ENCODE measurements at places on chromosomes 1 and 21. TPM values are rescaled to one million over a fixed set of nuclear protein-coding genes. Genes with fewer than 3 reads are reported as not detected.

DNA sequence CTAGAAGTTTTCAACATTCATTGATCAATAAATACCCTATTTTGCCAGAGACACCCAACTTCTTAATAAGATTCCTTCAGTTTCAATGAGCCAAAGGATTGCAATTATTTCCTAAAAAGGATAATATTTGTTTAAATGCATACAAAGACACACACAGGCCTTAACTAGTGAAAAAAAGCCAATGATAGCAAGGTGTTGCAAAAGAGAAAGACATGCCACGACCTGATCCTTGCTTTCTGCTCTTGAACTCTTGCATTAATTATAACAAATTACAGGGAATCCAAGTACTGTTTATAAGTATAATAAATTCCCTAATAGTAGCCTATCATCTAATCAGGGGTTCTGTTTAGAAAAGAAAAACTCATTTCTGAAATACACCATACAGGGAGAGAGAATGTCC lies 131.1 kb downstream of the PTPN14 start:
- H3K27me3 ChIP-seq = no peaks in the 10 kb centered on the region
- no peak overlapping the region for H3K4me3 ChIP-seq
- no peaks in the 10 kb centered on the region for H3K36me3 ChIP-seq
- no peak for DNase-seq
- no peak overlapping the region for H3K27ac ChIP-seq

DNA sequence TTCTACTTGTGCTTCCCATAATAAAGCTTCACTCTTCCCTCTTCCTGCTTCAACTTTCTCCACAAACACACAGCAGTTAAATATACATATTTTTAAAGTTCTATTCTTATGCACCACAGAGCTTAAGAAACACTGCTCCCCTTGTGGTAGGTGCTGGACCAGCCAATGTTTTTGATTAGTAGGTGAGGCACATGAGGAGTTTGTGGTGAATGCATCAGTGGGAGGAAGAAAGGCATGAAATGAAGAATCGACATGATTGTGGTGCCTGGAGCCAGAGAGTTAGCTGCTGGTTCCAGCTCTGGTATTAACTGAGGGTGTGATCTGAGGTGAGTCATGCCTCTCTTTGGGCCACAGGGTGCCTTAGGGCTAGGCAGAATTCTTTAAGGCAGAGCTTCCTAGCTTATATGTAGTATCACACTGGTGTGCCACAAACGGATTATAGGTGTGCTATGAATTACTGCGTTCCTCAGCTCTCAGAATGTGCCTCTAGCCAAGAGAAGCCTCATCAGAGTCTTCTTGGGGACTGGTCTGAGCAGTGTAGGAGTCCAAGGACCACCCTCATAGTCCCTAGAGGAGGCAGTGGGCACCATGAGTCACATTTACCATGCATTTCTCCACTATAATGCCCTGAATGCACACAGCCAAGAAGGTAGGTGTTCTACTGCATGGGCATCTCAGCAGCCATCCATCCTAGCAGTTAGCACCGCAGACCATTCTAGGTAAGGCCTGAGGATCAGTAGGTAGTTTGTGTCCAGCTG lies 97.4 kb upstream of the SGIP1 start:
- H3K4me1 ChIP-seq = peaks cover 10% of the 10 kb centered on the region
- no peak for DNase-seq
- H3K27ac ChIP-seq = no peak overlapping the region
- H3K4me3 ChIP-seq = no peak overlapping the region

DNA sequence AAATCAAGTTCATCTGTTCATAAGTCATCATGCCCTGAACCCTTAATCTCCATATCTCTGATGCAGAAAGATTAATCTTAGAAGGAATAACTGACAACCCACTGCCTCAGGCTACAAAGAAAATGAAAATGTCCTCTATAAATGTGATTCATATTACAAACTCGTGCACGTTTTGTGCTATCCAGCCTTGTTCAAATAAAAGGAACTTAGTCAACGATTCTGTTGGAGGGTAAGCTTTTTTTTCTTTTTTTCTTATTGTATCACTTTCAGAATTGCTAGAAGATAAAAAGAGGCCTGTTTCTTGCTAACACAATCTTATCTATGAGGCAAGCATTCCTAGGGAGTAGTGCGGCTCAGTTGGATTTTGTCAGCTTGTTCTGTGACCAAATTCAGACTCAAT lies 228.4 kb downstream of the TM2D1 start:
- no peaks in the 10 kb centered on the region for H3K27me3 ChIP-seq
- no peak overlapping the region for H3K4me3 ChIP-seq
- no peak overlapping the region for H3K27ac ChIP-seq
- no peaks in the 10 kb centered on the region for H3K36me3 ChIP-seq
- H3K4me1 ChIP-seq = no peaks in the 10 kb centered on the region
- DNase-seq = no peak

Gene PLA2G2D
- 8.9 TPM for total RNA-seq

- H3K27me3 ChIP-seq = no peaks in the 10 kb centered on the region
- peaks cover 34% of the 10 kb centered on the region for H3K4me1 ChIP-seq
- peak within 1 kb of the TSS; percentile 100 for H3K4me3 ChIP-seq
- H3K36me3 ChIP-seq = peaks cover 18% of the 10 kb centered on the region
Measured at GRCh38 chr1:6602669-6603237, at the start of gene KLHL21. KLHL21 (minus strand) TSS chr1:6602869; CDS start chr1:6602817, 52 bp downstream.

DNA sequence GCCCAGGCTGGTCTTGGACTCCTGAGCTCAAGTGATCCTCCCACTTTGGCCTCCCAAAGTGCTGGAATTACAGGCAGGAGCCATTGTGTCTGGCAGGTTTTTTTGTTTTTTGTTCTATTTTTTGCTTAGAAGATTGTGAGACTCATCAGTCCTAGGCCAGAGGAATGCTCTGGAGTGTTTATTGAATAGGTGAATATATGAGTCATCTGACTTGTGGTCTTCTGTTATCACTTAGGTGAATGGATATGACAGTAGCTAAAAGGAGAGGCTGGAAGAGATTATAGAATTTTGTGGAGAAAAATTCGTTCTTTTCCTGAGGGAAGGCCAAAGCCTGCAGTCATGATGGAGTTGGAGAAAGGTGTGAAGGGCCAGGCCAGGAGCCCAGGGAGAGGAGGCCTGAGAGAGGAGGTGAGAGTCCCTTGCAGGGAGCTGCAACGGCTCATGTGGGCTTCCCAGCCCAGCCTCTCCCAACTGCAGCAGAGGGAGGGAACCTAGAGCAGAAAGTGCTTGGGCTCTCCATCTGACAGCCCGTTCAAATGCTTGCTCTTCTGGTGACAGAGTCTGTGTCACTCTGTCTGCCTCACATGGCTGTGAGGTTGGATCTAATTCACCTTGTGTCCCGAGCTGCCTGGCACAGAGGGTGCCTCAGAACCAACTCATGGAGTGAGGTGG lies 31.6 kb upstream of the ACOT11 start:
- no peaks in the 10 kb centered on the region for H3K27me3 ChIP-seq
- H3K4me3 ChIP-seq = no peak overlapping the region
- no peaks in the 10 kb centered on the region for H3K36me3 ChIP-seq

DNA sequence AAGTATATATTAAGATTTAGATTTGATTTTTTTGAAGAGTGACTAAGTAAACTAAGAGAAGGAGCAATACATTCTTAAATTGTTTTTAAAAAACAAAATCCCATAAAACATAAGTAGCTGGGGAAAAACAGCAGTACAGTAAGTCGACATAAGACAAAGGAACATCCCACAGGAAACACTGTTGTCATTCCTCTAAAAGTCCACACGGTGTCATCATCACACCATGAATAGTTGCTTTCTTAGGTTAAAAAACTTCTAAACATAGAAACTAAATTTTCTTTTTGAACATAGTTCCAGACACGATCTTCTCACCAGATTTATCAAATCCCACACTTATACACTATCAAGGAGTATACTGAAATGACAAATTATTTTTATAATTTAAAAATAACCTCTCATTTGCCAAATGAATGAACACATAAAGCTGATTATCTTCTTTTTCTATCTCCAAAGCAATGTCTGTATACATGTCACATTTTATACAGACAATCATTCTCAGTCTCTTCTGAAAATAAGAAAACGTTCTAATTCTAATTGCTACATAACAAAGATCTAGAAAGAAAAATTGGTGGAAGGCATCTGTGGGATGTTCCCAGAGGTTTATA lies 15.8 kb downstream of the ODF2L start:
- no peaks in the 10 kb centered on the region for H3K27me3 ChIP-seq
- H3K27ac ChIP-seq = no peak overlapping the region
- H3K36me3 ChIP-seq = no peaks in the 10 kb centered on the region
- DNase-seq = no peak

- H3K27me3 ChIP-seq = no peaks in the 10 kb centered on the region
- H3K4me1 ChIP-seq = no peaks in the 10 kb centered on the region
- no peaks in the 10 kb centered on the region for H3K36me3 ChIP-seq
- no peak overlapping the region for H3K27ac ChIP-seq
Measured at GRCh38 chr21:35940074-35940927, 120.0 kb downstream of the SETD4 start.

- peak overlapping the region; percentile 35 for H3K4me3 ChIP-seq
- no peak for DNase-seq
- peaks cover 81% of the 10 kb centered on the region for H3K27me3 ChIP-seq
- H3K4me1 ChIP-seq = peaks cover 43% of the 10 kb centered on the region
Measured at GRCh38 chr1:156436141-156437036, 64.2 kb downstream of the MEF2D start.

- no peak for DNase-seq
- H3K36me3 ChIP-seq = no peaks in the 10 kb centered on the region
- H3K27me3 ChIP-seq = no peaks in the 10 kb centered on the region
- no peaks in the 10 kb centered on the region for H3K4me1 ChIP-seq
- no peak overlapping the region for H3K27ac ChIP-seq
Measured at GRCh38 chr1:159652506-159652905, 61.9 kb downstream of the CRP start.

GRCh38 chr1:239276051-239276450 lies 110.3 kb upstream of the CHRM3 start:
- H3K27ac ChIP-seq = no peak overlapping the region
- no peaks in the 10 kb centered on the region for H3K36me3 ChIP-seq
- no peak overlapping the region for H3K4me3 ChIP-seq
- H3K4me1 ChIP-seq = no peaks in the 10 kb centered on the region
- DNase-seq = no peak
- H3K27me3 ChIP-seq = no peaks in the 10 kb centered on the region

Gene COL6A2
- total RNA-seq = 198 TPM

DNA sequence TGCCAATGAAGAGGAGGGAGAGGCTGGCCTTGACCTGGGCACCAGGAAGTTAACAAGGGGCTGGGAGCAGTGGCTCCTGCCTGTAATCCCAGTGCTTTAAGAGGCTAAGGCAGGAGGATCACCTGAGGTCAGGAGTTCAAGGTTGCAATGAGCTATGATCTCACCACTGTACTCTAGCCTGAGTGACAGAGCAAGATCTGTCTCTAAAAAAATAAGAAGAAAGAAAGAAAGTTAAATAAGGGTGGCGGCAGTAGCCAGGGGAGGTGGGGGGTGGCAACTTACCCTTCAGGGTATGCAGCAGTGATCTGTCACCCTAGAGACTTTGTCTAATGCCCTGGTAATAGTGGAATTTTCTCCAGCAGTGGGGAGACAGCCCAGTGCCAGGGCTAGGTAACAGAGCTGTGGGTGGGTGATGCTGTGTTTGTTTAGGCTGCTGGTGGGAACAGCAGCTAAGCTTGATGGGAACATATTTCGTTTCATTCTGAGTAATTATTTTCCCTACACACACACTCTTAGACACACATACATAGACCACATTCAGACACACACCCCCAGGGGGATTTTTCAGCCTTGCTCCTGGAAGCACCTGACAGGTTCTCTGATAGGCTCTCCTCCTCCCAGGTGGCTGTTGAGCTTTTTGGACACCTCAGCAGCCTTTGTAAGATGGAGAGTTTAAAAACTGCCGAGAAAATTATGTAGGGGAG lies 11.3 kb upstream of the SYT6 start:
- no peaks in the 10 kb centered on the region for H3K36me3 ChIP-seq
- no peaks in the 10 kb centered on the region for H3K4me1 ChIP-seq
- H3K27me3 ChIP-seq = peaks cover 12% of the 10 kb centered on the region
- no peak for DNase-seq

DNA sequence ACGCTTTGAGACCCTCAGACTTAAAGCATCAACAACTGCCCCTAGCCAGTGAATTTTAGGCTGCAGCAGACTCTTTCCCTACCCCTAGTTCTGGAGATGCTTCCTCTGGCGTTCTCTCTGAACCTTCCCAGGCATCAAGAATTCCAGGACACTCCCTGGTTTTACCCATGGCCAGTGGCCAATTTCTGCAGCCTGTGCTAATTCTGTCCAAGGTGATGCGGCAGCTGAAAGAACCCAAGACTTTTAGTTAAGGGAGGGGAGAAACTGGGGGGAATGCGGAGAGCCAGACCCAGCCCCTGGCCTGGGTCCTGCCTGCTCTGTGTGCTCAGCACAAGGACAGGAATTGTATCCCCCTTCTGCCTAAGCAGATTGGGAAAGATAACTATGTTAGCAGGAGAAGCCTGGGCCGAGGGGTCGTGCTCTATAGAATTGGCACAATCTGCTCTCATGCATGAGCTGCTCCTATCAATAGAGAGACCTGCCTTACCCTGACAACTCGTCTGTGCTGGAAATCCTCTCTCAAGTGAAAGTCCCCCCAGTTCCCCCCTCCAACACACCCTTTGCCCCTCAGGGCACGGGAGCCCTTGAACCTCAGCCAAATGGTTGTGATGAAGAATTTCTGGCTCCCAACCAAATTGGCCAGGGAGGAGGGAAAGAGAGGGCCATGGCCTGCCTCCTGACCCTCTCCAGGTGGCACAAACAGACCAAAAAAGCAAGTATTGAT lies 5.4 kb upstream of the GJA8 start:
- no peaks in the 10 kb centered on the region for H3K36me3 ChIP-seq
- H3K4me1 ChIP-seq = no peaks in the 10 kb centered on the region
- no peak overlapping the region for H3K4me3 ChIP-seq

DNA sequence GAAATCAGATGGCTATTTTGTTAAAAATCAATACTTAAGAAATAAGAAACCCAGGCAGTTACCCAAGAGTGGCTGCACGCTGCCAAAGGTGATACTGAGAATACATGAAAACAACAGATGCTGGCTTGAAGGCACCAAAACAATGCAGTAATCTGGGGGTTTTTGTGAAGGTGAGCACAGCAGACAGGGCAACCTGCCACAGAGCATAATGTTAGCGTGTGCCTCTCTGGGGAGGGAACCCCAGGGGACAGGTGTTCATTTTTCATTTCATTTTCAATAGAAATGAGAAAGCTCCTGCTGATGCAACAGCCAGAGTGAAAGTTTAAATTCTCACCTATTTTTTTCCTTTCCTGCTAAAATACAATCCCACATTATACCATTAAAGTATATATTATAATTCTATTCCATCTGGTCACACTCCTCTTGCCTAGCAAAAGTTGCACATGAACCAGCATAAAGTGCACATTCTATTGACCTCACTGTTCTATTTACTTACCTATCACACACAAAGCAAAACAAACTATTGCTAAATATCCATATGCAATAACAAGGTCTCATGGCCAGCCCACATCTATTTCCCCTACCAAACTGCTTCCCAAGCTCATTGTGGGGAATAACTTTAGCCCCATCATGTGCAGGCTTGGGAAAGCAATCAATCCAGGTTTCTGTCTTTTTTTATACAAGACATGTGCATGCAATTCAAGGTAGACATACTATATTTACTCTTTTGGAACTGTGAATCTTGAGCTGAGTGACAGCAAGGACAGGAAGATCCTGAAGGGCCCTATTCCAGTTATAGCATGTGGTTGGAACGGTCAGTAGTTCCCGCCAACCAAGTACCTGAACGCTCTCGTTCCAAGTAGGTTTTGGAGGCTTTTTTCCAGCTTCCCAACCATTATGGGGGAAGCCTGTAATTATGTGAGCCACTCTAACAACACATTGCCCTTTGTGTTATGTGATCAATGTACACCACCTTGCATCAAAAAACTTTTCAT lies 173.6 kb downstream of the RERE start:
- DNase-seq = no peak
- H3K4me3 ChIP-seq = no peak overlapping the region
- H3K36me3 ChIP-seq = no peaks in the 10 kb centered on the region
- no peaks in the 10 kb centered on the region for H3K27me3 ChIP-seq

Gene MAEL
- not detected for total RNA-seq

Gene PLEKHA6
- 6.5 TPM for total RNA-seq
